Bronchial epithelial cell (primary cell): ENCODE measurements at places on chromosomes 2 and 18. TPM values are rescaled to one million over a fixed set of nuclear protein-coding genes. Genes with fewer than 3 reads are reported as not detected.
A peak's percentile ranks its signal among the peaks of the same experiment; 100 is the strongest.

Gene EVA1A
- 4.6 and 5.8 TPM in 2 replicates for total RNA-seq

Gene RGPD3
- total RNA-seq, result 0.13 and 0.26 TPM in 2 replicates

Gene FAM237A
- not detected in 2 replicates for total RNA-seq

Gene ST6GAL2
- total RNA-seq, result not detected in 2 replicates

Gene KIF5C
- total RNA-seq, result not detected in 2 replicates

Gene UCN
- 0.51 and 1.8 TPM in 2 replicates for total RNA-seq

Gene RNF152
- 28.4 and 31.9 TPM in 2 replicates for total RNA-seq

Gene NYAP2
- total RNA-seq, result not detected in 2 replicates

Gene FAM110C
- 9.2 and 9.9 TPM in 2 replicates for total RNA-seq

Gene SERPINB7
- total RNA-seq, result 25.0 and 46.6 TPM in 2 replicates

Gene GCKR
- total RNA-seq, result not detected in 2 replicates

Gene FABP1
- not detected in 2 replicates for total RNA-seq

Gene GBX2
- total RNA-seq, result not detected in 2 replicates

Gene SLC5A7
- not detected in 2 replicates for total RNA-seq

Gene LCT
- total RNA-seq, result under 0.01 TPM in 1 of 2 replicates, not detected in the other

Gene INSIG2
- 10.5 and 20.4 TPM in 2 replicates for total RNA-seq

GRCh38 chr2:55118643-55119083 lies 68.4 kb upstream of the RTN4 start:
- DNase-seq, result no peak

DNA sequence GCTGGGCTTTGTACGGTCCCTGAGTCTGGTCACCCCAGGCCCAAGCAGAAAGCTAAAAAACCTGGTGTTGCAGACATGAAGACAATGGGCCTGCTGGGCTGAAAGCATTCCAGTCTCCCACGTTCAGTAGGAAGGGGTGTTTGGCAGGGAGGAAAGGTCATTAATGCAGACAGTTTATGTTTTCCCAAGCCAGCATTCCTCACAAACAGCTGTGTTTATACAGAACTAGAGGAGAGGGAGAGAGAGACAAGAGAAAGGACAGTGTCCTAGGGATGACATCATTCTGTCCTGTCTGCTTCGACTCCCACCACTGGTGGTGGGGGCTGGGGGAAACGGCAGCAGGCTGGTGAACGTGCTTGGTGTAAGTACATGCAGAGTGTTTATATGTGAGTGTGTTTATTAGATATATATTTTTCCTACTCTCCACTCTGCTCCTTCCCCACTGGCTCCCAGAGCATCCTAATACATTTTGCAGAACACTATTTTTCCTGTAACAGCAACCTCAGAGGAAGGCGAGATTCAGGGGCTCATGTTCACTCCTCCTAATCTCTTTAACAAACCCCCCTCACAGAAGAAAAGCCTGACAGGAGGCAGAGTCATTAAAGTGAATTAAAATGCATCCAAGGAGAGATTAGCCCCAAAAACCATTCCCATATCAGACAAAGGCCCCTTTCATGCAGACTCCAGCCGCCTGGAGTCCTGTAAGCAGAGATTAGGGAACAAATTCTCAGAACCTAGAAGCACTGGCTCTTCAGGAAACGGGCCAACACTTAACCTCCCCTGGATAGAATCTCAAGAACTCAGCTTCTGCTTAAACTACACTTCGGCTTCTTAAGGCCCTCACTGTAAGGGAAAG lies 380.4 kb downstream of the TNS1 start:
- no peak for DNase-seq

DNA sequence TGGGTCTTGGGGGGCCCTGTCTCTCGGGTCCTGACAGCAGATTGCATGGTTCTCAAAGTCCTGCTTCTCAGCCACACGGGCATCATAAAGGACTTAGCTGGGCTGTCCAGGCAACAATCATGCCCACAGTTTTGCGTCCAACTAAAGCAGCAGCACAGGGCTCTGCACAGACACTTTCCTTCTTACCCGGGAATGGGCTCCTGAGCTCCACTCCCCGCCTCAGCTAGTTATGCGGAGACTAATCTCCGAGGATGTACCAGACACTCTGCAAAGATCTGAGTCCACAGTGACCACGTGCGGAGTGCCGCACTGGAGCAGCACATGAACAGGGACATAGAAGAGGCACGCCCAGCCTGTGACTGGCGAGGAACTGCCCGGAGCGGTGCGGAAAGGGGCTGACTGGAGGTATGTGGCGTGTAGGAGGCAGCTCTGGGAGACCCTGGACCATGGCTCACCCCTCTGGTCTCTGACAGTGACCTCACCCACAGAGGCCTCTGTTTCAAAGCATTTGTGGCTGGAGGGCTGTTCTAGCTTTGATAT lies 270.0 kb downstream of the HDAC4 start:
- no peak for DNase-seq

- DNase-seq, result no peak
Observed at GRCh38 chr2:197086500-197086899, 160.0 kb upstream of the PGAP1 start.

DNA sequence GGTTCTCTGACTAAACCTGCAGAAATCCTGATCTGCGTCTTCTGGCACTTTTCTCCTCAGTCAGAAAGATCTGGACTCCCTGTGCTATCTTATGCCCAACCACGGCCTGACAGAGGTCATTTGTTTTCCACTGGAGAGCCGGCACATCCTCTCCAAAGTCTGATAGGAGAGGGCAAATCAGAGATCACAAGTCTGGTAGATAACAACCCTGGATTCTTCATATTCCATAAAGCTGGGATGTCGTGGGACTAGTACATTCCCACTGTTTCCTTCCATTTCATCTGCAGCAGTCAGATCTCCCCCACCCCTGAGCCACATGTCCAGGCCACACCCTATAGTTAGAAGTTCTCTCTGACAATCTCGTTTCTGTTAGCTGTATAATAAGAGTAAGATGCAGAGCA lies 157.0 kb downstream of the MGAT5 start:
- no peak for DNase-seq

DNA sequence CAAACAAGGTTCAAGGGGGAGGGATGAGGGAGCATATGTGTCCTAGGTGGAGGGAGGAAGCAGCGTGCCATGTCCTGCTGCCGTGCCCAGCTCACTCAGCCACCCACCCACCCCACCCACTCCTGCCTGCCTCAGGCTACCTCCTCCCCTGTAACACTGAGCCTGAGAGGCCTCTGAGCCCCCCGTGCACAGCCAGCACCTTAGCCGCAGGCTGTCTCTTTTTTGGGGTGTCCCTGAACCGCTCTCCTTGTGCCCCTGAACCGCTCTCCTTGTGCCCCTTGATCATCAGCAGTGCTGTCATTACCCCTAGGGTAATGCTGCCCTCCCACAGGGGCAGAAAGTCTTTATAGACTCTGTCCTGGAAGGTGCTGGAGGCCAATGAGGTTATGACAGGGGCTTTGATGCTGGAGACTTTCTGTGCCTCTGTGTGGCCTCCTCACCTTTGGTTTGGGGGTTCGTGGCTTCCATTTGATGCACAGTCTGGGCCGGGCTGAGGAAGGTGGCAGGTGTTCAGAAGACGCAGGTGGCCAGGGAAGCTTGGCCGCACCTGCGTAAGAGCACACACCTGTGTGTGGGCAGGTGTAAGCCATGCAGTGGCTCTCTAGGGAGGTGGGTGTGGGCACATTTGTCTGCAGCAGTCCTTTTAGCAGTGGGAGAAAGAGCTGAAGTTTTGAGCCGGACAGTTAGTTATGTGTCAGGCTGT lies 140.0 kb downstream of the SEPTIN10 start:
- no peak for DNase-seq

GRCh38 chr2:43269706-43270105 lies 43.3 kb upstream of the ZFP36L2 start:
- DNase-seq, result peak; percentile 44

GRCh38 chr18:12307701-12308385 lies at the start of gene TUBB6:
Gene TUBB6, plus strand, starts transcription at chr18:12308241. Its CDS starts 52 bp downstream, at chr18:12308293.
- peak; percentile 44 for DNase-seq

DNA sequence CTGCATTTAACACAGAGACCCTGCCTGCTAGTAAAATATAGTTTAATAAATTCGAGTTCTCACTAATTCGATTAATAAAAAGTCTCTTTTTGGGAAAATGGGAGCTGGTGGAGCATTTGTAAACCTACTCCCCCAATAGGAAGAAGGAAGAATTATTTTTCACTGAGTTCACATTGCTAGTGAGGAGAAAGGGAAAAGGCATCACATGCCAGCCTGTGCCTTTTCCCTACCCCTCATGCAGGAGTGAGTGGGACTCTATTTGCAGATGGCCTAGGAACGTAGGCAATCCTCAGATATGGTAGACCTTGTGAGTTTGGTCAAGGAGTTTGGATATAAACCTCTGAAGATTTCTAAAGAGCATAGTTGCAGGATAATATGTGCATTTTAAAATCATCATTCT lies 218.4 kb upstream of the TRIB2 start:
- DNase-seq, result no peak

GRCh38 chr2:60437080-60437696 lies 116.3 kb downstream of the BCL11A start:
- no peak for DNase-seq

DNA sequence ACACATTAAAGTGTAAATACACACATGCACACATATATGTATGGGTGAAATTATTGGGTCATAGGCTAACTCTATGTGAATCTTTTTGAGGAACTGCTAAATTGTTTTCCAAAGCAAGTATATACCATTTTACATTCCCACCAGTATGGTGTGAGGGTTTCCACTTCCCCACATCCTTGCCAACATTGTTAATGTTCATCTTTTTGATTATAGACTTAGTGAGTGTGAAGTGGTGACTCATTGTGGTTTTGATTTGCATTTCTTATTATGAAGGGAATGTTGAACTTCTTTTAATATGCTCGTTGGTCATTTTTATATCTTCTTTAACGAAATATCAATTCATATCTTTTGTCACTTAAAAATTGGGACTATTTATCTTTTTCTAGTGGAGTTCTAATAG lies 181.8 kb upstream of the GCFC2 start:
- DNase-seq, result peak; percentile 38

- DNase-seq, result no peak
Observed at GRCh38 chr2:70712916-70713315, 55.1 kb downstream of the ADD2 start.

DNA sequence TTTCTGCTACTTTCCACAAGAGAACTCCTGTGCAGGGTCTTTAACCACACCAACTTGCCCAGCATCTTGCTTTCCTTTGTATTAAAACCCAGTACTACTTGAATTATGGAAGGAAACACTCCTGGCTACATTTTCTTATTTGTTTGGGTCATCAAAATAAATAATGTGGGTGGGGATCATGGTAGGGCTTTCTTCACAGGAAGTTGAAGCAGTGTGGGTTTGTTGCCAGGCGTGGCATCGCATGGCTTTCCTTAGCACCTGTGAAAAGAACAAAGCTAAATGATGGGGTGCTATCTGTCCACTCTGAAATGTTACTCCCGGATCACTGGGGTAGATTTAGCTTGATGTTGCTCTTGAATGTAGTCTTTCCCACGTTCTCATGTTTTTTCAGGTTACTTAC lies 18.7 kb downstream of the ARHGAP25 start:
- DNase-seq, result no peak

- DNase-seq, result no peak
Observed at GRCh38 chr2:104658904-104659591, 194.9 kb upstream of the POU3F3 start.

GRCh38 chr18:31723639-31723989 lies 37.1 kb downstream of the SLC25A52 start:
- no peak for DNase-seq

DNA sequence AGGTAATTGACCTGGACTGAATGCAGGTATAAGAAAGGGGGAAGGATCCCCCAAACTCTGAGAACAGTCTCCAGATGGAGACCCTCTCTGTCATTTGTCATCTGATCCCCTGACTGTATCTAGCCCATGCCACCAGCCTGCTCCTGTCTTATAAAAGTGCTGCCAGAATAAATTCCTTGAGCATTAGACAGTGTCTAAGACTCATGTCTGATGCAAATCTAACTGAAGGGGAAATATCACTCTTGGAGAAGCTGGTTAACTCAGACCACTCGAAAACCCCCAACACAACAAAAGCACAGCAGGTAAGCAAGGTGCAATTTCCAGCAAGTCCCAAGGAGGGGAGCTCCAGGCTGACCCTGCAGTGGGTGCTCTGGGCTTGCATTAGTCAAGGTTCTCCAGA lies 40.9 kb upstream of the KDM3A start:
- peak; percentile 10 for DNase-seq

GRCh38 chr2:23497536-23497935 lies 112.6 kb downstream of the KLHL29 start:
- DNase-seq, result no peak

DNA sequence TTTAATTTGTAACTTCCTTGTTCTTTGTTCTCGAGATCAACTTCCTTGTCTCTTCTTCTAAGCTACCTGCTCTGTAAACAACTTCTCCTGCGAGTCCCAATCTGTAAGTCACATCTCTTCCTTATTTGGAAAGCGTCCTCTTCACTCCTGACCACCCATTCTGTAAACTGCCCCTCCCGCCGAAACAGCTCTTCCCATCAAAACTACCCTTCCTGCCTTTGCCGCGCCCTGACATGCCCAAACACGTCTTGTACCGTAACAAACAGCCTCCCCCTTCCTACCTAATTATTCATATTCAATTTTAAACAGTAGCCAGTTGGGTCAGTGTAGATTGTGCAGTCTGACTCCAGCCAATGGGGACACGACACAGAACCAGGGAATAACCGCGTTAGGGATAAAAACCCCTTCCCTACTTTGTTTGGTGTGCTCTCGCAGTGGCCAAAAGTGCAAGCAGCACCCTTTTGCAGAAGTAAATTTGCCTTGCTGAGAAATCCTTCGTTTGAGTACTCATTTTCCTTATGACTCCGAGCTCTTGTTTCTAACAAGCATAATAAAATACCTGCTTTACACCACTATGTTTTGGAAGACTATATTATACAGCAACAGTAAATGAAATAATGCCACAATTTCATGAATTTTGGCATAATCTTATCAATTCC lies 39.8 kb downstream of the PIAS2 start:
- DNase-seq, result no peak

DNA sequence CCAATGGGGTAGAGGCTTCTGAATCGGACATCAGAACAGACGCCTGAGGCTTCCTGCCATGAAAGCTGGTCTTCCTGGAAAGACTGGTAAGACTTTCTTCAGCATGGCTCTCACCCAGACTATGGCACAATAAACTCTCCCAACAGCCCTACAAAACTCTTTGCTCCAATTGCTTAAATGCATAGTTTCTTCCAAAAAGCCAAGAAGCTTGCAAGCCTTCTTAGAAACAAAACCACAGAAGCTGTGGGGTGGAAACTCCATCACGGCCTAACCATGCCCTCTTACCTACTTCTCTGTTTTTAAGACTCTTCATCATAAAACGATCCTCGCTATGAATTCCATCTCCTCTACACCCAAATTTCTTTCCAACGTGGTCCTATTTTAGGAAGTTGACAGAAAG lies 48.2 kb downstream of the PAX8 start:
- DNase-seq, result no peak

DNA sequence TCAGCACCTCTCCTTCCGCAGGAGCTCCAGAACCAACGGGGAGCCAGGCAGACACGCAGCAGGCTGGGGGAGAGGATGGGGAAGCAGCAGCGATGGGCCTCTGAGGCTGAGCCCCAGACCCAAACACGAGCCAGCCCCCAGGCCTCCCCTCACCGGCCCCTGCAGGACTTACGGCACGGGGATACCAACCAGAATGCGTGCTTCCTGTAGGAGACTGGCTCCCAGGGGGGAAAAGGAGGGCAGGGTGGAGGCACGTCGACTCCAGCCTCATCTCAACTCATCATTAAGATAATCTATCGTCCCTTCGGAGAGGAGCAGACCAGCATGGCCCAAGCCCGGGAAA lies 495.1 kb upstream of the MYT1L start:
- no peak for DNase-seq

- DNase-seq, result no peak
Observed at GRCh38 chr2:8028436-8028835, 653.4 kb upstream of the ID2 start.

- DNase-seq, result no peak
Observed at GRCh38 chr2:37350034-37350433, 5.6 kb downstream of the QPCT start.

GRCh38 chr2:11802782-11803191 lies 56.4 kb downstream of the LPIN1 start:
- DNase-seq, result peak; percentile 13
